ENCODE measurements at places on chromosomes 11 and 22.

- no peak for DNase-seq
Observed at GRCh38 chr22:20256551-20257211, 11.4 kb downstream of the RTN4R start.

DNA sequence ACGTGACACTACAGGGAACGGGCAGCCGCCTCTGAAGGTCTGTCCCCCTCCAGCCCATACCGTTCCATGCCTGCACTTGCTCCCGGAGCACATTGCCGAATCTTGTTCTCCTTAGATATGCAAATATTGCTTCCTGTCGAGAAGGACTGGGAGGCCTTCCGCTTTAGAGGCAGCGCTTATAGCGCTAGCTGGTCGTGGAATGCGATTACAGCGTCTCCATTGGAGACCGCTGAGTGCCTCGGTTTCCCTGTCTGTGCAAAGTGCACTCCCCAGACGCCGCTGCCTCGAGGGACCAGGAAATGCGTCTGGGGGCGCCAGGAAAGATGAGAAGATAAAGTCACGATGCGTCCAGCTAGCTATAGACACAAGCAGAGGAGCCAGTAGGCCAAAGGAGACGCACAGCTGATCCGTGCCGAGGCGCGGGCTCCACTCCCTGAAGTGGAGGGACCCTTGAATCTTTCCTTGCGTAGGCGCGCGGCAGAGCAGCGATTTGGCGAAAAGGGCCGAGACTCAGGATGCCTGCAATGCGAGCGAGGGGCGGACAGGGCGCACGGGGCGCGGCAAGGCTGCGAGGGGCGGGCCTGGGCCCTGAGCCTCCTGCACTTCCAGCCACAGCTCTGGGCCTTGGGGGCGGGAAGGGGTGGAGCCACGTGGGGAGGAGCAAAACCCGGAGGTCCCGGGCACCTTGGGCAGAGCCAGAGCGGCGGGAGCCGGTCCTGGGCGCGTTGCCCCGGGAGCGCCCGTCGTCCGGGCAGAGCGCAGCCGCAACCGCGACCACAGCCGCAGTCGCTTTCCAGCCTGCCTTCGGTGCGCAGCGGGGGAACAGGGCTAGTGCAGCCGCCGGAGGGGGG lies at the start of gene RASSF10:
TSS of gene RASSF10 (plus strand) at position 692 of the 851 bp plus-strand sequence. CDS start 261 bp downstream, outside the sequence.
- DNase-seq, result no peak

DNA sequence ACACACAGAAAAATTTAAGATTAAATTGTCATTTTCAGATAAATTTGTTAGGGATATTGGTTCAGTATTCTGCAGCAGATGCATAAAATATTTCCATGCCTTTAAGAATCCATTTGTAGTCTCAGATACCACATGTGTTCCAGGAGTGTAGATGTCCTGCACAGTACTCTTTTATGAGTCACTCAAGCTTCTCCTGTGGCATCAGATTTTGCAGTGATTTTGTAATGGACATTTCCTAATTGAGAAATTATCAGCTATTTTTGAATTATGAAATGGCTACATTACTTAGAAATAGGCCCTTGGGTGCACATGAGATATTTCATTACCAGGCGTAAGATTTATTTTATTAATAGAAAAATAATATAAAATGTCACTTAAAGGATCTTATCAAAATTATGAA lies 18.9 kb downstream of the MMP3 start:
- no peak for DNase-seq

DNA sequence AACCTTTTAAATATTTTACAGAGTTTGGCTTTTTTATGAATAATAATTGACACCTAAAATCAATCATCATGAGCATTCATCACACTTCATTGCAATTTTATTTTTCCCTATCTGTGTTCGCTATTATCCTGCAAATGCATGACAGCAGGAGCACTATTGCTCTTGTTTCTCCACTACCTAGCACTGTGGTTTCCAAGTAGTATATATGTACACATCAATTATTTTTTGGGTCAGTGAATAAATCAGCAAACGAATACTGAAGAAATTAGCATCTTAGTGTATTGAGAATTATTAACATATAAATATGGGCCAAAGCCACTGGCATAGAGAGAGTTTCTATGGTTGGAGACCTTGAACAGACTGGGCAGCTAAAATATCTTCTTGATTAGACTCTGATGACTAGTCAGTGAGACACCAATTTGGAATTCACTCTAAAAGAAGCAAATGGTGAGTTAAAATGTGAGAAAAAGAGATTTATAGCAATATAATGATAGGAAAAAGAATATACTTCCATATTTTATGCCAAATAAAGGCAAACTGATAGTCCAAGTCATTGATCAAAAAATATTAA lies 731.1 kb upstream of the LUZP2 start:
- DNase-seq, result no peak

DNA sequence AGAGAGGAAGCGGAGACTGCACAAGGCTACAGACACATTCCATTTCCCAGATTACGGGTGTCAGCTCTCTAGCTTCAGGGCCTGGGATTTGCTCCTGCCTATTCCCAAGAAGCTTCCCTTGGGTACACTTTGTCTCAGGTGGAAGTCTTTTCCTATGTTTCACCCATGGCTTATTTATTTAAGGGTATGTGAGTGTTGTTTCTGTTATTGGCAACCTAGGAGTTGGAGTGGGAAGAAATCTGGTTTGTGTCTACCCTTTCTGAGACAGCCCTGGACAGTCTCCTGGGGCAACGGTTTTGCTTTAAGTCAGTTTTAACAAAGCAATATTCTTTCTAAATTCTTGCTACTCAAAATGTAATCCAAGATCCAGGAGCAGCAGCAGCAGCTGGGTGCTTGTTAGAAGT lies 127.0 kb downstream of the MICAL2 start:
- no peak for DNase-seq

DNA sequence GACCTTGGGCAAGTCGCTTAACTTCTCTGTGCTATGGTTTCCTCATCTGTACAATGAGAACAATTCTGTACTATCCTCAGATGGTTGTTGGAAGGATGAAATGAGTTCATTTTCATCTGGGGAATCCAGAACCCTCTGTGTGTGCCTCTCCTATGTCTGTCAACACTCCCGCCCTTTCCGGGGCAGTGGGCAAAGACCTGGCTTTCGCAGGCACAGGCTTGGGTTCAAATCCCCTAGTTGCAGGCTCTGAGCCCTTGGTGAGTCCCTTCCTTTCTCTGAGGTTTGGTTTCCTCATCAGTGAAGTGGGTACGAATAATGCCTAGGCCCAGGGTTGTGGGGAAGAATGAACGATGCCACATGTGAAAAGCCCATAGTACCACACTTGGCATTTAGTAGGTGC lies 6.0 kb downstream of the PNPLA5 start:
- DNase-seq, result no peak

- no peak for DNase-seq
Observed at GRCh38 chr11:27705873-27706820, 5.9 kb upstream of the BDNF start.

DNA sequence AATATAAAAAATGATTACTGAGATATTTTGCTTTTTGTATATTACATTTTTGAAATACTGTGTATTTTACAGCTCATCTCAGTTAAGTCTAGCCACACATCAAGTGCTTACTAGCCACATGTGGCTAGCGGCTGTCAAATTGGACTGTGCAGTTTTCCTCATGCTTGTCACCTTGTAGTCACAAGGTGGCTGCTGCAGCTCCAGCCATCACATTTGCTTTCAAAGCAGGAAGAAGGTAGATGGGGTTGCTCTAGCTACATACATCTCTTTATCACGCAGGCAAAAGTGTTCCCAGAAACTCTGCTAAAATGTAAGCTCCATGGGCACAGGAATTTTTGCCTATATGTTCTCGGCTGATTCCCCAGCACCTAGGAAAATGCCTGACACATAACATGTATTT lies 61.5 kb downstream of the MICAL2 start:
- DNase-seq, result no peak

DNA sequence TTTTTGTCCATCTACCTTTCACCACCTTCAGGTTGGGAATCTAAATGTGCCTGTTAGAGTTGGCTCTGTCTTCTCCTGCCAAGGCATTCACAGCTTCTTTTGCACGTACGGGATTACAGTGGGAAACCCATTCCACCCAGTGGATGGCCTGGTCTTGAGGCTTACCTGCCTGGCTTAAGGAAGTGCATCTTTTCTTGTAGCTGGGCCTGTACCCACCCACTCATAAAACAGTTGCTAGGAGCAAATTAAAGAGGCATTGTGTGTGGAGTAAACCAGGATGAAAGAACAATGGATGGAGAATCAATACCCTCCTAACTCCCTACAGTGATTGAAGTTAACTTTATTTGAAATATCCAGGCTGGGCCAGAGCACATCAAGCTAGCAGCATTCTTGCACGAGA lies 71.6 kb downstream of the TEAD1 start:
- DNase-seq, result no peak
